ENCODE measurements at places on chromosomes 2 and 18.

DNA sequence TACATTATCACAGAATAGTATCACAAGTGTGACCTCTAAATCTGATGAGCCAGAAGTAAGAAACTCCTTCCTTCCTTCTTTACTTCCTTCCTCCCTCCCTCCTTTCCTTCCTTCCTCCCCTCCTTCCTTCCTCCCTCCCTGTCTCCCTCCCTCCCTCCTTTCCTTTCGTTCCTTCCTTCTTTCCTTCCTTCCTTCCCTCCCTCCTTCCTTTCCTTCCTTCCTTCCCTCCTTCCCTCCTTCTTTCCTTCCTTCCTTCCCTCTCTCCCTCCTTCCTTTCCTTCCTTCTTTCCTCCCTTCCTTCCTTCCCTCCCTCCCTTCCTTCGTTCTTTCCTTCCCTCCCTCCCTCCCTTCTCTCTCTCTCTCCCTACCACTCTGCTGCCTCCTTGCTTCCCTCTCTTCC is 359.2 kb downstream of the OSR1 start:
- no peak for DNase-seq

GRCh38 chr2:61134141-61134540 is 27.8 kb upstream of the C2orf74 start:
- no peak for DNase-seq

DNA sequence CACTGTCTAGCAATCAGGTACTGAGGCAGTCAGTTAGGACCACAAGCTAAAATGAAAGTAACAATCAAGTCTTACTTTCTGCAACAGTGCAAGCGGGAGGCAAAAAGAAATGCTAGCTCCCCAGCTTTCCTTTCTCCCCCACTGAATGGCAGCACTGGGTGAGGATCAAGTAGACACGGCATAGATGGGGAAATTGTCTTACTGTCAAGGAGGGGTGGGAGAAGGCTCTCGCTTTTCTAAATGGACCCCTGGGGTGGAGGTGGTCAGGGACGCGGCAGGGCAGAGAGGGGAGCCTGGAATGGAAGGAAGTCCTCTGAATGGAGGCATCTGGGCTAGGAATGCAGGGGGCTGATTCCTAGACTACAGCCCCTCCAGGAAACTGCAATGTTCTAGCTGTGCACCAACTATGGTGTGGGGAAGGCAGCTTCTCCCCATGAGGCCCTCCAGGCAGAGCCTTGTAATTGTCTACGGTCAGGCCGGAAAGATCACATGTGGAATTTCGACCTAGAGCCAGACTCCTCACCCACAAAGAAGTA is 24.3 kb downstream of the METTL8 start:
- no peak for DNase-seq

GRCh38 chr2:72940361-72940760 is 23.0 kb downstream of the EMX1 start:
- DNase-seq, result no peak

DNA sequence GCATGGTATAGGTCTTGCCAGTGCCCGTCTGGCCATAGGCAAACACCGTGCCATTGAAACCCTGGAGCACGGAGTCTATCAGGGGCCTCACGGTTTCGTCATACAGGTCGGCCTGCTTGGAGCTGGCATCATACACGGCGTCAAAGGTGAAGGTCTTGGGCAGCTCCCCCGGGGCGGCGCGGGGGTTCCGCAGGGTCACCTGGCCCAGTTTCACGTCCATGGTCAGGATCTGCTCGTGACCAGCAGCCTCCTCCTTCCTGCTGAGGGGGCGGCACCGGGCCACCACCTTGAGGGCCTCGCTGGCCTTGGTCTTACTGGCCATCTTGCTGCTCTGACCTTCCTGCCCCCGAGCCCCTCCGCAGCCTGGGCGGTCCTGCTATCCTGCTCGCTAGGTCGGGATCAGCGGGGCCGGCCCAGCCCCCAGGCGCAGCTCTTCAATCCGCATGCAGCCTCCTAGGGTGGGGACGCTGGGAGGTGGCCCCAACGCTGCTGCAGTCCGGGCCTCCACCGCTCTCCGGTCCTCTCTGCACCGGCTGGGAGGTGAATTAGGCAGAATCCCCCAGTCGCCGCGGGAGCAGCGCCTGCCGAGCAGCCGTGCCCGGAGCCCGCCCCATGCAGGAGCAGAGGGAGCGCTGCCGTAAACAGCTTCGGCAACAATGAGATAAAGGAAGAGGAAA is 563 bp downstream of the KIF3C start:
- no peak for DNase-seq

- no peak for DNase-seq
Observed at GRCh38 chr2:171889333-171889732, 4.7 kb downstream of the SLC25A12 start.

- no peak for DNase-seq
Observed at GRCh38 chr2:160513120-160513519, 19.5 kb upstream of the RBMS1 start.

DNA sequence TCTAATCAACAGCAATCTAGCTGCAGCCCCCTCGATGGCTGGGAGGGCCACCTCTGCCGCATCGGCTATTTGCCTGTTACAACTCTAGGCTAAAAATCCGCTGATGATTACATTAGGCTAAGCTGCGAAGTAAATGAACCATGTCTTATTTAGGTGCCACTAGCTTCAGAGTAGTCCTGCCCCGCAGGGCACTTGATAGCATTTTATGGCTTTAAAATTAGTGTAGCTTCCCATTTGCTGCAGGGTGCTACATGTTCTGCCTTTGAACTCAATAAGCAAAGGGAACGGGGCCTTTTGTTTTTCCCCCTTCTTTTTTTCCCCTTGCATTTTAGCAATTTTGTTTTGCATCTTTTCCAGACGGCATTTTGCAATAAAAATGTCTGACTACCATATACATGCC is 270.2 kb downstream of the GBX2 start:
- DNase-seq, result no peak

GRCh38 chr2:141611981-141612380 is 518.8 kb downstream of the LRP1B start:
- no peak for DNase-seq
